ENCODE measurements at places on chromosomes 6 and 20.

- no peak for DNase-seq
Observed at GRCh38 chr6:87663434-87663833, 38.6 kb downstream of the AKIRIN2 start.

DNA sequence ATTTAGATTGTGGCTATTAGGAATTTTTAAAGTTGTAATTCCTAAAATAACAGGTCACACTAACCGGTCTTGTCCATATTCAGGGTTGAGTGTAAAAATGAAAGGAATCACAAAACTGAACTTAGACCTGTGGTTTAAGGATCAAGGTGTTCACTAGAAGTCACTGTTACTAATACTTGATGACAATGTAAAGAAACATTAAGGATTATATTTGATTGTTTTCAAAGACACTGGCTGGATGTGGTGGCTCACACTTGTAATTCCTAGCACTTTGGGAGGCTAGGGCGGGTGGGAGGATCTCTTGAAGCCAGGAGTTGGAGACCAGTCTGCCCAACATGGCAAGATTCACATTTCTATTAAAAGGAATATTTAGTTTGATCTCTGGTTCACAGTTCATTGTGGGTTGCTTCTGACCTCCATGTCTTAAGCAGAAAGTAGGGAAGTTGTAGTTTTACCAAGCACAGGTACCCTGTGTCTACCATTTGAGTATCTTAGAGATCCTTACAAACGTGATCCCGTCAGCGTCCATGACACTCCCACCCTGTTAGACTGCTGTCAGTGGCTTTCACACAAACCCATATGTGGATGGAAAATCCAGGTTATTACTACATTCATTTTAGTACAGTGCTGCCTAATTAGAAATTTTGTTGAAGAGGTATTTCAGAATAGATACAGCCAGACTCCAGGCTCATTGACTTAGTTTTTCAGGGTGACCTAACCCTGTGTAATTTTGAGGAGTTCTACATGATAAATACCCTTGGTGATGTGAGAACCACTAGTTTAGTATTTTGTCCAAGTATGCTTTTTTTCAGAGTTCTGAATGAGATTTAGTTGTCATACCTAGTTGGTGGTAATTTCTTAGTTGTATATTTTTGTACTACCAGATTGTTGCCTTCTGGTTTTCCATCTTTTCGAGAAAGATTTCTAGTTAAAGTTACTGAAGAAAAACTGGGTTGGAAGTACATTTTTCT, 10.2 kb downstream of the SRSF3 start:
- DNase-seq, result no peak

GRCh38 chr6:40485300-40485699, 101.9 kb downstream of the LRFN2 start:
- DNase-seq, result no peak

- DNase-seq, result no peak
Observed at GRCh38 chr6:152458648-152459644, 178.2 kb downstream of the SYNE1 start.

DNA sequence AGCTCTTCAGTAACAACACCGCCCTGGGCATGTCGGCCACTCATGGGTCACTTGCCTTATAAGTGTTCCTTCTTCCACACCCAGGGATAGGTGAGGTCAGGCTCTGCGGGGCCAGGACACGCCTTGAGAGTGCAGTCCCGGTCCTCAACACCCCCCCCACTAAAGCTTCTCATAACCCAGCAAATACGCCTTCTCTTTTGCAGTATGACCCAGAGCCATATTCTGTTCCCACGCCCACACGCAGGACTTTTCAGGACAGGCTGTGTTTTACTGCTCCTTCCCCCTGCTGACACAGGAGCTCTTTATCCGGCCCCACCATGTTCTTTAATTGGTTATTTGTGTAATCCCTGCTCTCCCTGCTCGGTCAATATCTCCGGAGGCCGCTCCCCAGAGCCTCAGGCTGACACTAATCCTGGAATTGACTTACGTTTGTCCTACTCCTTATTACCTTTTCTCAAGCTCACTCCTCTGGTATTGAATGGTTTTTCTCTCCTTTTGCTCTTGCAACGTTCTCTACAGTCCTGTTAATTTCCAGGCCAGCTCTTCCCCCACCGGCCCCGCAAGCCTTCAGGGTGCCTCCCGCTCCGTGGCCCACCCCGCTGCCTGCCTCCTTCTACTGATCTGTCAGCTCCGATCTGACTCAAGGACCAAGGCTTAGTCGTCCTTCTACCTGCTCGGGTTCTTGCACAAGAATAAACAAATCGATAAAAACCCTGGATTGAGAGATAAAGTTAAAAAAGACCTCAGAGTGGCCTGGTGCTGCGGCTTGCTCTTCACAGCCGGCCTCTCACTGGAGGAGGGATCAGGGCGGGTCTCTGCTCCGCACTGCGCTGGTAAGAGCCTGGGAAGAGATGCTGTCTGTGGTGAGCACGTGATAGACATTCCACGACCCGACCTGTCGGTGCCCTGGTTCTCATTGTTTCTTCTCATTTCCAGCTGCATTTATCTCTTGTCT, 357.5 kb downstream of the ZFAND3 start:
- DNase-seq, result no peak

- no peak for DNase-seq
Observed at GRCh38 chr6:90178384-90178855, 118.2 kb downstream of the BACH2 start.
